Renal cortex interstitium (tissue), 15 donors: ENCODE measurements at places on chromosomes 3 and 15. TPM values are rescaled to one million over a fixed set of nuclear protein-coding genes. Genes with fewer than 3 reads are reported as not detected.

DNA sequence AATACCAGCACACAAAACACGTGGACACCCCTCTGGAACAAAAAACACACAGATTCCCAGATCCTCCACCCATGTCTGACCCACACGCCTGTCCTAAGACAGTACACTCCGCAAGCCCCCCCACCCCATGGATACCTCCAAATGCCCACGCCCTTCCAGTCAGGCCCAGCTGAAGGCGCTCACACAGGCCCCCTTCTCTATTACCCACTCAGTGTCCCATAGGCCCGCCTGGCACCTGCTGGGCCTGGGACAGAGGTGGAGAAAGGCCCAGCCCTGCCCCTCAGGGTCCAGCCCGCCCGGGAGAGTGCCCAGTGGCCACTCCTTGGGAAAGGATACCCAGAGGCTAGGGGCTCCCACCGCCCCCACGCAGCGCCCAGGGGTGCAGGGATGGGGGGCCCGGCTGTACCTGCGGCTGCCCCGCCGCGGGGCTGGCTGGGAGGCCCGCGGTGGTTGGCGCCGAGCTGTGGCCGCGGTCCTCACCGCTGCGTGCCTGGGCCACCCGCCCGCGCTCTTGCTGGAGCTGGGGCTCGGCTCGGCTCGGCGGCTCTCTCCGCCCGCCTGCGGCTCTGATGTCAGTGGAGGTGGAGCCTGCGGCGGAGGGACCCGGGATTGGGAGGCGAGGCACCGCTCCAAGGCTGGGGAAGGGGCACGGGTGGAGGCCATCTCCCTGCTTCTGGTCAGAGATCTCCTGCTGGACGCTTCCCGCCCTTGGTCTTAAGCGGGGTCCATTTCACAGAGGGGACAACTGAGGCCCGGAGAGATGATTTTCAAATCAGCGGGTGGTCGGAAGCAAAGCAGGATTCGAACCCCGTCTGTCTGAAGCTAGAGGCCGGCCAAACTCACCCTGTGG, at the start of gene CAMK1:
Gene CAMK1, minus strand, starts transcription at position 522 of the 850 bp plus-strand sequence. CDS start 2,198 bp downstream, outside the sequence.
- peak; percentile 61 for DNase-seq

- DNase-seq, result no peak
Observed at GRCh38 chr3:127748754-127749327, 73.5 kb downstream of the MGLL start.

DNA sequence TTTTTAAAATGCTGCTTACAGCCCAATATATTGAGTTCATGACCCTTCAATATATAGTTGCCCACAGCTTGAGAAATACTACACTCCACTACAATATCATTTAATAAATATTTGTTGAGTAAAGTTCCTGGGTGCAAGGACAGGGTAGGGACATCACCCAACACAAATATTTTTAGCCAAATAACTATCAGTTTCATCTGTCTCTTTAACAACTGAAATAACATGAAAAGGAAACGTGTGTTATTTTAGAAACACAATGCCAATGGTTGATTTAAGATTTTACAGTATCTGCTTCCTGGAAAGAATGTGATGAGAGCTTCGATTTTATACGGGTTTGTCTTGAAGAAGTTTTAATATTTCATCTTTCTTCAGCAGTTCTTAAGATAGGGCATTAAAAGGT, 67.7 kb upstream of the CDV3 start:
- DNase-seq, result no peak

DNA sequence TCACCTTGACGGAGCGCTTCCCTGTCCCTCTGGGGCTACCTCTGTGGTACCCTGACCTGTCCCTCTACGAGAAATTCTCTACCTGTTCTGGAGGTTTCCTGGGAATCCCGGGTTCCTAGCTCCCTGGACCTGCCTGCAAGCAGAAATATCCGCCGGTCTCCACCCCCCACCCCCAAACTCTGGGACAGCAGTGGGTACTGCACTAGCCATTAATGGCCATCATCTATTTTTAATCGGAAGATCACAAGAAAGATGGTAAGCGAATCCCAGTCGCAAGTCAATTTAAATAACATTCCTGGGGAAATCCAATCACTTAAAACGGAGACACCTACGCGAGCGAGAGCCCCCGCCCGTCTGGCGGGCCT, 429 bp upstream of the C3orf80 start:
- DNase-seq, result no peak

DNA sequence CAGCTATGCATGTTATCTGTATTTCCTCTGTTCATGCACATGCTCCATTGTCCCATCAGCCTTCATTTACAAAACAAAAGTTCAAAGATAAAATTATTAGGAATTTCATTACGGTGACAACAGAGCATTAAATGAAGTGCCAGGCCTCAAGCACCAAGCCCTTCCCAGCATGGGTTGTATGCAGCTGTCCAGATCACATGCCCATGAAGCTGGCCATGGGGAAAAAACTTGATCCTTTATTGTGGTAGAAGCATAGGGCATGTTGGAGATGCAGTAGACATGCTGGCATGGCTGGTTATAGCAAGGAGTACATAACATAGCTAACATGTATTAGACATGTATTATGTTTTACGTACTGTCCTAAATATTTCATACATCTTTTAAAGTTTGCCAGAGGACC, 4.1 kb upstream of the THRB start:
- DNase-seq, result no peak

DNA sequence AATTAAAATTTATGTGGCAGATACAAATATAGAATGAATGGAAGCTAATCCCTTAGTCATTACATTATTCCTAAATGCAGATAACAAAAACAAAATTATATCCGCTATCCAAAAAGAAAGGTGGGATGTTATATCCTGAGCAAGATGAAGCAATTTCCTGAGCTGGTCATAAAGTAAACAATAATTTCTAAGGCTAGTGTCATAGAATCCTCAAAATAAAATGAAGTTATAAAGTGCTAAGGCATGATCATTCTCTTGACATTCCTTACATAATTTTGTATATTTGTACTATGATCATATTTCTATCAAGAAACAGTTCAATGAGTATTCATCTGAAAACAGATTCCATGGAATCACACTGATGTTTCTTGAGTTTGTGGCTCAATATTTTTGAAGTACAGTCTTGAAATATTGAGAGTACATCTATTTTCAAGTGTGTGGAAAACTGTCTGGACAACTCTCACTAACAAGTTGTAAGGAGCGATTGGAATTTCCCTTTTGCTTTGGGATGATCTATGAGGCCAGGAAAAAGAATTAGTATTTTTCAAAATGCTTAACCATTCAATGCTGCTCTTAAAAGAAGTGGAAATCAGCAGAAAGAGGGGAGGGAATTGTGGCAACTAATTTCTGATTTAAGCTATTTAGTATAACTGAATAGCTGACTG, 92.4 kb downstream of the ABI3BP start:
- no peak for DNase-seq

GRCh38 chr15:91752081-91752785, 101.3 kb upstream of the SLCO3A1 start:
- DNase-seq, result no peak

Gene PDZRN3
- 38.0 TPM for polyA plus RNA-seq

Gene MAP2K5
- 20.6 TPM for polyA plus RNA-seq

Gene LRRIQ4
- polyA plus RNA-seq, result 0.17 TPM

Gene ZPLD1
- polyA plus RNA-seq, result 0.74 TPM

Gene CACNA2D3
- polyA plus RNA-seq, result 1.7 TPM
